ENCODE measurements at places on chromosomes 5 and 9.

GRCh38 chr5:53165431-53166182, 56.0 kb upstream of the MOCS2 start:
- no peak for DNase-seq

DNA sequence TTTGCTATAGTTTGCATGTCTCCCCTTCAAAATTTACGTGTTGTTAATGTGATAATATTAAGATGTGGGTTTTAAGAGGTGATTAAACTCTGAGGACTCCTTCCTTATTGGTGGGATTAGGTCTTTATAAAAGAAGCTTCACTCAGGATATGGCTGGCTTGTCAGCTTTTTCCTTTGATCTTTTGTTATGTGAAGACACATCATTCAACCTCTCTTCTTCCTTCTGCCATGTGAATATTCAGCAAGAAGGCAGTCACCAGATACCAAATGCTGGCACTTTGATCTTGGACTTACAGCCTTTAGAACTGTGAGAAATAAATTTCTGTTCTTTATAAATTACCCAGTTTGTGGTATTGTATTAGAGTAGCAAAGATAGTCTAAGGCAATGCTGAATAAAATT, 855.9 kb upstream of the CDH10 start:
- DNase-seq: no peak

- DNase-seq: no peak
Measured at GRCh38 chr5:10586555-10586954, 22.7 kb downstream of the ANKRD33B start.

DNA sequence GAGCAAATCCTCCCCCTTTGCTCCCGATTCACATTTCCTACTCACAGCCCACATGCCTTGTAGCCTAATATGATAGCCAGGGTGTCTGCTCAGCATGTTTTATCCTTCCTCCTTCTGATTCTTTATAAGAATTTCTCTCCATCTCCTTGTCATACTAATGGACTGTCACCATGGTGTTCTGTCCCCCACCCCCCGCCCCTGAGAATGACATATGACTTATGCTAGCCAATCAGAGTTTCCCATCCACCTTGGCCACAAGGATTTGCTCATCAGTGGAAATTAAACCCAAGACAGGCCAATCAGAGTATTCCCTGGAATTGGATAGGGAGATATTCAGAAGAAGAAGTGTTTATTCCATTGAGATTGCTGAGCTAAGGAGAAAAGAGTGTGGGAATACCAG, 16.0 kb downstream of the ABLIM3 start:
- peak; percentile 65 for DNase-seq

DNA sequence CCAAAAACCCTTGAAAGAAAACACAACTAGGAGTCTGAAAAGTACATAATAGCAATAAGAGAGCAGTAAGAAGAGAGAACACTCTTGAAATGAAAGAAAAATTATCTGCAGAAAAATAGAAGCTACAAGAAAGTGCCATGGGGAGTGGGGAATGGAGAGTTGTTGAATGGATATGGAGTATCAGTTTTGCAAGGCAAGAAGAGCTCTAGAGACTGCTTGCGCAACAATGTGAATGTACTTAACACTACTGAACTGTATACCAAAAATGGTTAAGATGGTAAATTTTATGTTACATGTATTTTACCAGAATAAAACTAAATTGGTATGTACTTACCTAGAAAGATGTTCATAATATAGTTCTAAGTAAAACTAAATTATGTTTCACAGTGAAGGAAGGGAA, 54.8 kb upstream of the RASGRF2 start:
- DNase-seq: no peak
